ENCODE measurements at places on chromosomes 5 and 9. TPM values are rescaled to one million over a fixed set of nuclear protein-coding genes. Genes with fewer than 3 reads are reported as not detected.

DNA sequence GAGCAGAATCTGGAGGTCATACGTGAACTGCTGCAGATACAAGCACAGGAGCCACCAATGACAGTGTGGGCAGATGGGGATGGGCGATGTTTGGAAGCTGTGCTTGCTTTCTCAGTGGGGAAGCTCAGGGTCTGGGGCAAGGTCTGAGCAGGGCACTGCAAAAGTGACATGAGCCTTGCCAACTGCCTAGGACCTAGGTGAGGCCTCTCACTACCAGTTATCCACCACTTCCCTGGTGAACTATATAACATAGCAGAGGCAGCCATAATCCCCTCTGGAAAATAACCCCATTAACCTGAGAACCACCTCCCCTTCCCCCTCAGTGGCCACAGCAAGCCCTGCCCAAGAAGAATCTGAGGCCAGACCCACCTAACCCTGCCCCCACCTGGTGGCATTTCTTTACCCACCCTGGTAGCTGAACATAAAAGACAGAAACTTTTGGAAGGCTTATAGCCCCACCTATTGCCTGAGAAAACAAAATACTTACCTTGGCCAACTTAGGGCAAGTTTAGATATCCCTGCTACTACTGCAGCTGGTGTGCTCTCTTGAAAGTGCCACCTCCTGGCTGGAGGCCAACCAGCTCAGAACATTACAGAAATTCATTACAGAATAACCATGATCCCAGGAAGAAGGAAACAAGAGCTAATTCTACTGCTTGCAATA, 18.8 kb upstream of the SPEF2 start:
- no peaks in the 10 kb centered on the region for H3K4me1 ChIP-seq
- no peak overlapping the region for H3K27ac ChIP-seq
- H3K27me3 ChIP-seq: peaks cover 24% of the 10 kb centered on the region
- H3K4me3 ChIP-seq: no peak overlapping the region
- H3K36me3 ChIP-seq: no peaks in the 10 kb centered on the region

- H3K27me3 ChIP-seq: no peaks in the 10 kb centered on the region
- no peak overlapping the region for H3K4me3 ChIP-seq
- H3K4me1 ChIP-seq: peaks cover 21% of the 10 kb centered on the region
- H3K36me3 ChIP-seq: peaks cover 89% of the 10 kb centered on the region
- H3K27ac ChIP-seq: peak overlapping the region; percentile 5
- no peak for ATAC-seq
Measured at GRCh38 chr5:87354496-87354895, 58.2 kb downstream of the CCNH start.

Gene SQSTM1
- 130 TPM for total RNA-seq

GRCh38 chr5:102561894-102562760, 63.3 kb upstream of the SLCO6A1 start:
- H3K27ac ChIP-seq: no peak overlapping the region
- no peaks in the 10 kb centered on the region for H3K4me1 ChIP-seq
- H3K27me3 ChIP-seq: peaks cover 13% of the 10 kb centered on the region
- no peak overlapping the region for H3K4me3 ChIP-seq

DNA sequence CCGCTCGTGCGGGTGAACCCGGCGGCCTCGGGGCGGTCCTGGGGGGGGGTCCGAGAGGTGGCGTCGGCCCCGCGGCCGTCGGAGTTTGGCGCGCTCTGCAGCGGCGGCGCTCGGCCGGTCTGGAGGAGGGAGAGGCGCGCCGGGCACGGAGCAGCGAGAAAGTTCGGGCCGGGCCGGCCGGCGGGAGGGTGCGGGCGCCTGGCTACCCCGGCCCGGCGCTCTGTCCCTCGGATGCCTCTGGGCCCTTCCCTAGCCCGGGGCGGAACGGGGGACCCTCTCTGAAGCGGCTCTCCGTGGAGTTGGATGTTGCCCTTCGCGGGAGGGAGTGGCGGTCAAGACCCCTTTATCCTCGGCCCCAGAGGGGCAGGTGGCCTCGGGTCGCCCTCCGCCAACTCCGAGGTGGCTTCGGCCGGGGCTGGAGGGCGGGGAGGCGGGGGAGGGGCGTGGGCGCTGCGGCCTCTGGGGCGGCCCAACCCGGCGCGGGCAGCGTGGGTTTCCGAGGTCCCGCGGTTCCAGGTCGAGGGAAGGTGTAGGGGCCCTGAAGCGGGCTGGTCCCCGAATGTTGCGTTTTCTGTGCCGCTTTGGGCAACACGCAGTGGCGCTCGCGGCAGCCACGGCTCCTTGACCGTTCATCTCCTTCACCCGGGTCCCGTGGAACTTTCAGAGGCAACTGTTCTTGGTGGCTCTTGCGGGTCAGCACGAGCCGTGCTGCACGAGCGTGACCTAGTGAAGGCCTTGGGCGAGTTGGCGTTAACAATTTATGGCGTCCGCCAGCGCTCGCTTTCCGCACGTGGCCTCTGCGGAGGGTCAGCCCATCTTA, 290.5 kb downstream of the DOCK8 start:
- peak; percentile 34 for ATAC-seq
- peaks cover 5% of the 10 kb centered on the region for H3K4me1 ChIP-seq
- peaks cover 3% of the 10 kb centered on the region for H3K27me3 ChIP-seq
- peak overlapping the region; percentile 43 for H3K4me3 ChIP-seq
- H3K27ac ChIP-seq: no peak overlapping the region
- no peaks in the 10 kb centered on the region for H3K36me3 ChIP-seq

Gene DMRTA1
- total RNA-seq: 0.05 TPM

Gene LCN2
- total RNA-seq: not detected

DNA sequence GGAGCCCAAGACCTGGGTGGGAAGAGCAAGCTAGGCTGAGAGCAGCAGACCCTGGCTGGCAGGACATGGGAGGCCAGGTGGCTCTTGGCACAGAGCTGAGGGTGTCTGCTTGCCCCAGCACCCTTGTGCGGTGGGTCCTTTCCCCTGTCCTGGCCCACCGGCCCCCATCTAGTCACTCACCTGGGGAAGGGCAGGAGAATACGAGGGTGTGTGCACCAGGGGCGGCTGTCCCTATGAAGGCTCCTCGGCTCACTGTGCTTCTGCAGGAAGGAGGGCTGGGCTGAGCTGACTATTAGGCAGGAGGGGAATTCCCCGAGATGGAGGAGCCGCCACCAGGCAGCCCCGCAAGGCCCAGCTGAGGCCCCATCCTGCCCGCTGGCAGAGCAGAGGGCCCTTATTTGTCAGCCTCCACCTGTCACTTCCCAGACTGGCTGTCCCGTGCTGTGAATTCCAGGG, 6.1 kb upstream of the TNIP1 start:
- peaks cover 49% of the 10 kb centered on the region for H3K36me3 ChIP-seq
- H3K27ac ChIP-seq: peak overlapping the region; percentile 85
- H3K27me3 ChIP-seq: no peaks in the 10 kb centered on the region
- H3K4me1 ChIP-seq: peaks cover 15% of the 10 kb centered on the region
- peak overlapping the region; percentile 88 for H3K4me3 ChIP-seq

GRCh38 chr5:158451993-158452672, 593.2 kb upstream of the CLINT1 start:
- H3K27ac ChIP-seq: no peak overlapping the region
- H3K4me1 ChIP-seq: no peaks in the 10 kb centered on the region
- no peak for ATAC-seq
- no peak overlapping the region for H3K4me3 ChIP-seq

Gene UNC5A
- total RNA-seq: not detected

DNA sequence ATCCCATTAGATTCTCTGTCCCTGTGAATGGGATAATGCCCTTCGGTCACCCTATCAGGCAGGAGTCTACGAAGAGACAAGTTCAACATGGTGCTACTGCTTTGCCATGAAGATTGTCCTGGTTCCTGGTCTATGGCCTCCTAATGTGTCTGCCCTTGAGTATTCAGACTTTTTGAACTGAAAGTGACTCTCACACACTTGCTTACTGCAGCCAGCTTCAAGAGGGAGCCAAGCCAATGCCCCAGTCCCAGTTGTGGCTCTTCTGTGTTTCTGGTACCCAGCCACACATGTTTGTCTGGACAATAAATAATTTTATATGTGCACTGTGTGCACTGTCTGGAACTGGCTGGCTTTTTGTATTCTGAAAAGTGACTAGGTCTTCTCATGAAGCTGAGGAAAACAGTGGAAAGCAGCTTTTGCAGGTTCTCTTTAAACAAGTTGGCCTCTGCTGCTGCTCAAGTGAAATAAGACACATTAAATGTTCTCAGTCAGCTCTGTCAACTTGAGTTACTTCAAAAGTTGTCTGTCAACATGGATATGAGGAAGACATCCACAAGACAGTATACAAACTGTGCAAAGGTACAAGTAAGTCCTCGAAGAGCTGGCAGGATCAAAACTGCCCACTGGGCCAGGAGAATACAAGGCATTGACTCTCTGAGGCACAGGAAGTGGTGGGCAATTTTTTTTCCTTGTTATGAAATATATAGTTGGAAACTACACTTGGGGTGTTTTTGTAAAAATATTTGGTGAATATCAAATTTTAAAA, 60.0 kb downstream of the ZNF608 start:
- H3K36me3 ChIP-seq: no peaks in the 10 kb centered on the region
- no peak overlapping the region for H3K27ac ChIP-seq
- H3K4me1 ChIP-seq: no peaks in the 10 kb centered on the region
- ATAC-seq: no peak

Gene HTR4
- total RNA-seq: not detected

DNA sequence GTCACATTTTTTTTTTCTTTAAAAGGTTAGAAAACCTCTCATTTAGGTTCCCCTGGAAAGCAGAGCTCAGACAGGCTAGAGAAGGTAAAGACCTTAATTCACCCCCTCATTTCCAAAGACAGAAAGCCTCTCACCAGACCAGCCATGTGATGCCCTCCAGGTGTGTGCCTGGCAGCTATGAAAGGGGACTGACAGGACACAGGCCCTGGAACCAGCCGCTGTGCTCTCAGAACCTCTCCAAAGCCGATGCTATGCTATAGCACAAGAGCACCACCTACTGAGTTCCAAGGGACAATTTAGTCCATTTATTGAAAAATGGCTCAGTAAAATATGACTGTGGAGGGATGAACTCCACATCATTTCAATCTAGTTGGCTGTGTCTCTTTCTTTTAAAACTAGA, 48.8 kb downstream of the FANCC start:
- peaks cover 16% of the 10 kb centered on the region for H3K4me1 ChIP-seq
- no peak for ATAC-seq
- no peaks in the 10 kb centered on the region for H3K27me3 ChIP-seq
- no peaks in the 10 kb centered on the region for H3K36me3 ChIP-seq
- H3K4me3 ChIP-seq: no peak overlapping the region

DNA sequence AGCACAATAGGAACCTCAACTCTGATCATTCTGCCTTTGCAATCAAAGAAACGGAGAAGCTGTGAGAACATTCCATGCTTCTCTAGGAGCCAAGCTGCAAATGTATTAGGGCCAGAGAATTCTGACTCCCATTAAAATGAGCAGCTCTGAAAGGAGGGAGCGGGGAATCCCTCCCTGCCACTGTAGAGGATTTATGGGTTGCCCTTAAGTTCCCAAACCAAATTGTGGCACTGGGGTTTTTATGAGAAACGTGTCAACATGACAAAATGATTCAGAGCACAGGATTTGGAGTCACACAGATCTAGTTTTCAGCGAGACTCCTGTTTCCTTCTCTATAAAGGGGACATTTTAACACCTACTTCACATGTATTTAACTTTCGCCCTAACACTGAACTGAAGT, 1.8 kb downstream of the IL6ST start:
- peak overlapping the region; percentile 98 for H3K27ac ChIP-seq
- ATAC-seq: peak; percentile 7
- H3K4me1 ChIP-seq: peaks cover 43% of the 10 kb centered on the region

Gene MYMK
- not detected for total RNA-seq

DNA sequence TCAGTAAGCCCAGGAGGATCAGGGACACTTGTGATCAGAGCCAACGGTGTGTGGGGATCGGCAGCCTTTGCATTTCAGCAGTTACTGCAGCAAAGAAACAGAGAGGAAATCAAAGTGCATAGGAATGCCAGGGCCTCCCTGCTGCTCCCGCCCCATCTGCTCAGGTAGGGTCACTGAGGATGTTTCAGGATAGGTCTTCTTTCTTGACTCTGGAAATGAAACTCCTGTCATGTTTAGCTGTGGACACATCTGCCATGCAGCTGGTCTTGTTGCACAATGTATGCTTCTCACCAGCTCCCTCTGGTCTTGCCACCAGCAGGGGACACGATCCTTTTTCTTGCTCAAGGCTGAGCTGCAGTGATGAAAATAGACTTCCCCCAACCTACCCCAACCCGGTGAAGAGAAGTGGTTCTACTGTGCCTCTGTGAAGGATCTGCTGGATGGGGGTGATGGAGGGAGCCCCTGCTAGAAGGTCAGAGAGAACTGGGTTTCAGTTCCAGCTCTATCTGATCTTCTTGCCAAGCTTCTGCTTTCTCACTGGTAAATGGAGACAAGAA, 185.2 kb upstream of the KLF4 start:
- no peaks in the 10 kb centered on the region for H3K36me3 ChIP-seq
- no peak for ATAC-seq
- no peak overlapping the region for H3K4me3 ChIP-seq
- no peak overlapping the region for H3K27ac ChIP-seq

DNA sequence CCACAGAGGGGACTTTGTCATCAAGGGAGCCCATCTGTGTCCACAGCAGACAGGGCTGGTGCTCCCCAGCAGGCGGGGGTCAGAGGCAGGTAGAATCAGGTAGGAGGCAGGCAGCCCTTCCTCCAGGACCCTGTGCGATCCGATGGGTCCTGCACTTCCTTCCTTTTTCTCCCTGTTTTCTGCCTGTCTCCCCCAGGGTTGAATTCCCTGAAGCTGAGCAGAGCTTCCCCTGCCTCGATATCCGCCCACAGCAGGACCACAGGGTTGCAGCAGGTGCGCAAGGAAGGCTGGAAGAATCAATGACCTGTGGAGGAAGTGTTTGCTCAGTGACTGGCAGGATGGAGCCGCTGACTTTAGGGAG, 69.2 kb downstream of the MRPL36 start:
- no peak overlapping the region for H3K27ac ChIP-seq
- peaks cover 16% of the 10 kb centered on the region for H3K27me3 ChIP-seq
- H3K4me3 ChIP-seq: no peak overlapping the region
- no peak for ATAC-seq
- H3K4me1 ChIP-seq: no peaks in the 10 kb centered on the region

DNA sequence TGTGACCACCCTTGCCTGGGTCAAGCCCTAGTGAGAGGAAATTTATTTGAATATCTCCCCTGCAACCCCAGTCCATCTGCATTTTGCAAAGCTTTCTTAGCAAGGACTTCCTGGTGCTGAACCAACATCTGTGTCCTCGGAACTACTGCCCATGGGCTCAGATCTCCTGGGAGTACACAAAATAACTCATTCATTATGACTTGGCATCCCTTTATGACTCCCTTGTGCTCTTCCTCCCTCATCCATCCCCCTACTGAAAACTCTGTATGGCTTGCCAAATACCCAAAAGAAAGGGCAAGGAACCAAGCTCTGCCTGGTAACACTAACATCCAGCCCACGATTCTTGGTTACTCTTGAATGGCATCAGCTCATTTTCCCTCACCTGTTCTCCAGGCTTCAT, 368.5 kb downstream of the NTRK2 start:
- peaks cover 5% of the 10 kb centered on the region for H3K27me3 ChIP-seq
- ATAC-seq: no peak
- H3K27ac ChIP-seq: no peak overlapping the region
- no peak overlapping the region for H3K4me3 ChIP-seq
- no peaks in the 10 kb centered on the region for H3K4me1 ChIP-seq

Gene SPATA6L
- total RNA-seq: 1.6 TPM

Gene FOXD4L3
- total RNA-seq: not detected

Data from activated T-helper 17 cell treated with anti-CD3 and anti-CD28 coated beads, Interleukin-2, amount 50 U/mL, for 72 hours (primary cell).